ENCODE measurements at places on chromosomes 12 and 14. TPM values are rescaled to one million over a fixed set of nuclear protein-coding genes. Genes with fewer than 3 reads are reported as not detected.

Gene SLC10A1
- total RNA-seq, result not detected

Gene GYS2
- not detected for total RNA-seq

Gene LMO3
- total RNA-seq, result not detected

Gene INSM2
- total RNA-seq, result not detected

Gene PTCSC3
- total RNA-seq, result not detected

Gene NYNRIN
- not detected for total RNA-seq

Gene JPH4
- not detected for total RNA-seq

- DNase-seq, result peak; percentile 39
Observed at GRCh38 chr14:99389174-99389826, 91.4 kb downstream of the SETD3 start.

- no peak for DNase-seq
Observed at GRCh38 chr12:7013101-7013500, 5.2 kb downstream of the LPCAT3 start.

- DNase-seq, result no peak
Observed at GRCh38 chr14:64979336-64980074, 7.2 kb upstream of the FNTB start.

DNA sequence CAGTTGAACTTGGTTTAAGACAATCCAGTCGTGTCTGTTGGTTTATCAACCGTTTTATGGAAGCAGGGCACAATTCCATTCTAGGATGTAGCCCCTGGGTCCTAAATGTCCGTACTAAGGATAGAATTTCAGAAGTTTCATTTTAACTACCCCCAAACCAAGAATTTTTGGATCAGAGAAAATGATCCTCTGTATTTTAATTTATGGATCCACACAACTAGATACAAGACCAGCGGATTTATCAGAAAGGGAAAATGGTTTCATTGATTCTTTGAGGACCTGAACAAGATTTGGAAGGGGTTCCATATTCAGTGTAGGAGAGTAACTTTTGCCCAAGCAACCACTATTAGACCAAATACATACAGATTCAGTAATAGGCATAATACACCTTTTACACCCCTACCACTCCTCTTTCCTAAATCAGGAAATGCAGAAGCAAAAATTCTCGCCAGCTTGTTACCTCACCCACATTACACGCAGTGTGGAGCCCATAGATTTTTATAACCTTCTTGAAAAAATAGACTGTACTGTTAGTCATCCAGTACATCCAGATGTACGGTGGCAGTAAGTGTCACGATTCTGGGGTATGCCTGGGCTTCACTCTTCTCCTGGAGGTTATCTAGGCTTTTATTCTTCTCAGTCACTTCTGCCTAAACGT lies 1.4 kb upstream of the FBXL14 start:
- no peak for DNase-seq

DNA sequence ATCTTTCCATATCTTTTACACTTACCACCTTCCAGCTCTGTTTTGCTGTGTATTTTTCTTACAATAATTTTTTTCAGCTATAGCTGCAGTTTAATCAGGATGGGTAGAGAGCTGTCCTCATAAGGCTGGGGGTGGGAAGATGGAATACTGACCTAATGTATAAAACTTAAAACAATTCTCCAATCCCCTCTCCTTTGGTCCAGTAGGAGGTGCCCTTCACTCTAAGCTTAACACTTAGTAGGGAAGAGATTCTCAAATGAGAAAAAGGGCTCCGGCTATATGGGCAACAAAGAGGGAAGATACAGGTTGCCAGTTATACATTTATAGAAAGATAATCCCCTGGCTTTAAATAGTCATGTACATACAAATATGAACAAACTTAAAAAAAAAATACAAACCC lies 2.8 kb downstream of the ORMDL2 start:
- no peak for DNase-seq

- peak; percentile 91 for DNase-seq
Observed at GRCh38 chr12:3073438-3074250, 3.5 kb upstream of the TSPAN9 start.

- peak; percentile 30 for DNase-seq
Observed at GRCh38 chr14:97056086-97056485, 258.9 kb downstream of the VRK1 start.

- no peak for DNase-seq
Observed at GRCh38 chr14:78524766-78525165, 354.6 kb downstream of the NRXN3 start.

DNA sequence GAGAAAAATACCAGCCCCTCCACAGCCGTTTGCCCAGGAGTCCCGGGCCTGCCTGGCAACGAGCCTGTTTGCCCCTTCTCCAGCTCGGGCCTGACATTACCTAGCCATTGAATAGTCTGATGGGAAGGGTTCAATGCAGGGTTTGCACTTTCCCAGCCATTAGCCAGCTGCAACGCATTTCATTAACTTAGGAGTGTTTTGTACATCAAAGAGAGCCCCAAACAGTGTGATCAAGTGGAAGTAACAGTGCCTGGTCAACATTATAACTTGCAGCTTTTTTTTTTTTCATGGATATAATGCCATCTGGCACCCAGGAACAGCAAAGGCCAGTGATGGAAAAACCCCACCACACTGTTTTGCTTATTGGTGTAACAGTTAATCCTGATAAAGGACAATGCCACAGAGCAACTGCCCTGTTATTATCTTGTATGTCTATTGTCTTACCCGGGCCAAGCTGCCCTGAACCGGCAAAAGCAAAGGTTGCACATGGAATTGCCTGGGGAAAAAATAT lies 38.0 kb downstream of the BTG1 start:
- no peak for DNase-seq

- DNase-seq, result no peak
Observed at GRCh38 chr14:95522116-95522515, 5.7 kb upstream of the SYNE3 start.

DNA sequence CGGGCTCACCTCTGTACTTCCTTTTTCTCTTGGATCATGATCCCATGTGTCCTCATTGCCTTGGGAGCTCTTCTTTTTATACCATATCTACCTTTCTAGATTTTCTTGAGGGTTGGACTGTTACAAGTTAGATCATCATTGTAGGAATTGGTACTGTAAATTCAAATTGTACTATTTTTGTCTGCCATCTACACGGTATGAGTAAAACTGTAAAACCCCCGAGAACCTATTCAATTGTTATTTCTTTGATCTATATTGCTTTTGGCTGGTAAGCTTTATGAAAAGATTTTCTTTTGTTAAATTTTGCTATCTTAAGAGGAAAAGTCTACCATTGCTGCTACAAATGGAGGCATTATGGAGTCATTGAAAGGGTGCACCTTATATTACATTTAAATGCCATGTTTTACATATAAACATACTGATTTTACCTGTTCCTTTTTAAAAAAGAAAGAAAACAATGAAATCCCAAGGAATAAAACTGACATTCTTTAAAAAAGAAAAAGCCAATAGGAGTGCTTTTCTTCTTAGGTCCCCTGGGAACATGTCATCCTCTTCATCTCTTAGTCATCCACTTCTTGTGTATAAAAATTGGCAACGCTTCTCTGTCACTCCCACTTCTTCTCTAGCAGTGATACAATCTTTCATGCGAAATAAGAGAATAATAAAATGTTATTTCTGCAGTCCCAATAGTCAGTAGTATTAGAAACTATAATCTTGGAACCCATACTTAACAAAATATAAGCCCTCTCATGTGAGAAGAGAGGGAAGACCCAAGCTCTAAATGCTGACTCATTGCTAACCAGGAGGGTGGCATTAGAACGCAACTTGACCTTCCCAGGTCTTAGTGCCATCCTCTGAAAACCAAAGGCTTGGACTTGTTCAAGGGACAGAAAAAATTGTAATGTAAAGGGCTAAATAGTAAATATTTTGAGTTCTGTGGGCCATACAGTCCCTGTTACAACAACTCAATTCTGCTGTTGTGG lies 20.4 kb downstream of the RGS6 start:
- no peak for DNase-seq

DNA sequence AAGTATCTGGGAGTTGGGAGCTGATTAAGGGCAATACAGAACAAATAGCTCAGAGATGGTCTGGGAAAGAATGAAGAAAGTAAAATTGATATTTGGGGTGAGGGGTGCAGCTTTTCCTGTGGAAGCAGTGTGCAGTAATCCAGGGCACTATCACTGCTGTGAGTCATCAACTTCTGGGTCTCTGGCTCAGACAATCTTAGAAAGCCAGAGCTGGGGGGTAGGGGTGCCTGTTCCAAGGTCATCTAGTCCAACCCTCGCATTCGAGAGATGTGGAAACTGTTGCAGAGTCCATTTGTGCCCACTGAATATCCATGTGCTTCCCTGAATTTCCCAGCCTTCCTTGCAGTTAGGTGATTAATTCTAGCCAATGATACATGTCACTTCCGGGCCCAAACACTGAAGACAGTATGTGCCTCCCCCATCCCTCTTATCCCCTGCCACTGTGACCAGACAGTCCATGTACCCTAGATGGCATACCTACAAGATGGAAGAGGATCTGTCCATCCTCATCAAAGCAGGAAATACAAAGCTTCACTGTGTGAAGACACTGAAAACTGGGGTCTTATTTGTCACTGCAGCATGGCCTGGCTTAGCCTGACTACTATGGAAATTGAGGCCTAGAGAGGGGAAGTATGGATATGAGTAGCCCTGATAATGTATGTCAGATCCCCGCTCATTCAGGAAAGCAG lies 51.9 kb downstream of the ZFP36L1 start:
- no peak for DNase-seq

- DNase-seq, result no peak
Observed at GRCh38 chr14:63078569-63078968, 33.3 kb upstream of the KCNH5 start.

- DNase-seq, result no peak
Observed at GRCh38 chr12:25242981-25243679, 7.6 kb downstream of the KRAS start.

- peak; percentile 16 for DNase-seq
Observed at GRCh38 chr12:50924439-50925341, 27.7 kb upstream of the HIGD1C start.

- peak; percentile 23 for DNase-seq
Observed at GRCh38 chr14:23183479-23183878, at the start of gene SLC7A8. Gene SLC7A8, minus strand, starts transcription at chr14:23183660. Its CDS starts 746 bp downstream, at chr14:23182914.
